Fibroblast of pulmonary artery (primary cell): ENCODE measurements at places on chromosomes 4 and X.

GRCh38 chr4:47703956-47704355 is 133.9 kb downstream of the CORIN start:
- DNase-seq = no peak

DNA sequence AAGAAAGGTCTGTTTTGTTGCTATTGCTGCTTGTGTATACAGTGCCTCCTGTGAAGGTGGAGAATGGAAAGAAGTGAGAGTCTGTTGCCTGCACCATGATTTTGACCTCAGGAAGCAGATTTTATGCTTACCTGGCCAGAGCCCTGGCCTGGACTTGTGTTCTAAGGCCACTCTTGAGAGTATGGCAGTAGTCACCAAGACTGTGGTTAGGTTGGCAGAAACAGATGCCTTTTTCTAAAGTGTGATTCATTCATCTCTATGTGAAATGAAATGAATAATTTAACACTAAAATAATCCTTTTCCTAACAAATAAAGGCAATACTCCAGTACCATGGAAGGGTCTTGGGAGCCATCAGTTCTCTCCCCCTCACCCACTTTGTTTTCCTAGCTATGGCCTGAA is 161.8 kb downstream of the DCLK2 start:
- DNase-seq = no peak

DNA sequence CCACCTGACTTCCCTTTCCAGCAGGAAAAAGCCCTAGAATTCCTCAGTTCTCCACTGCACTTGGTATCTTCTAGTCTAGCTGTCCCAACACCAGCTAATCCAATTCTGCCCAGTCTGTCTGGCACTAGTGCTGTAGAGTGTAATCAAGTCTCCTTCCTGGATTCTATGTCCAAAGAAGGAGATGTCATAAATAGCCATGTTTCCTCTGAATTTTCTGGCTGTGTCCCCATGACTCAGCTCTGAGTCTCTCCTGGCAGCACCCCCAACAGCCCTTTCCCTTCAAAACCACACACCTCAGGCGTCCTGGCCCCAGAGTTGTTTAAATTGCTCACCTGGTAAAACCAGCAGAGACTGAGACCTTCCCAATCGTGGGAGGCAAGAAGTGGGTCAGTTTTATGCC is 197.2 kb downstream of the GRXCR1 start:
- DNase-seq = peak; percentile 2

GRCh38 chrX:38327775-38328081 is 419 bp upstream of the RPGR start:
- no peak for DNase-seq

- peak; percentile 55 for DNase-seq
Observed at GRCh38 chrX:154308108-154308946, 12.7 kb downstream of the TKTL1 start.

DNA sequence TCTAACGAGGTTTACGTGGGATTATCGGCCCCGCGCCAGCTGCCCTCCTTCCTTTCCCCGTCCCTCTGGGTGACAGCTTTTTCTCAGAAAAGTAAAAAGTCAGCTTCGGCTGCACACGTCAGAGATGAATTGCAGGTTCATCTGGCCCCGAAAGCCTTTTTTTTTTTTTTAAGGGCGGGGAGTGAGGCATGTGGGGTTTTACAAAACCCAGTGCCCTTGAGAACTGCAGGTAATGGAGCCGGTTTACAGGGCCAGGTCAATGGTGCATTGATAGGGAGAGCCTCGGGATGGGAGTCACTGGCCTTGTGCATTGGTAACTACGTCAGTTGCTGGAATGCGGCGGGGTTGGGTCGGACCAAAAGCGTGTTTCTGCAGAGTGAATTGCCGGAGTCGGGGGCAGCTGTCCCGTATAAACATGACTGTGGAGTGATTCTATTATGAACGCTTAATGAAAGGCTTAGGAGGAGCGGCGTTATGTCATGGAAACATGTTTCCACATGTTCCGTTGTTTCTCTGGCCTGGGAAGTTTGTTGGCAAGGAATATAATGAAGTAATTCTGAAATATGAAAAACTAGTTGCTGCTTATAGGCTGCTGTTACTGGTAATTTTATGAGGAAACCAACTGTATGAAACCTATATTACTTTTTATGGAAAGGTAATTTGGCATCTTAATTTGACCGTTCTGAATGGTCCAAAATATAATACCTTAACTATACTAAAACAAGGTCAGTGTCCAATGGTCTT is 1.1 kb downstream of the HSPA4L start:
- peak; percentile 77 for DNase-seq

- no peak for DNase-seq
Observed at GRCh38 chr4:161538941-161539340, 624.9 kb downstream of the FSTL5 start.

DNA sequence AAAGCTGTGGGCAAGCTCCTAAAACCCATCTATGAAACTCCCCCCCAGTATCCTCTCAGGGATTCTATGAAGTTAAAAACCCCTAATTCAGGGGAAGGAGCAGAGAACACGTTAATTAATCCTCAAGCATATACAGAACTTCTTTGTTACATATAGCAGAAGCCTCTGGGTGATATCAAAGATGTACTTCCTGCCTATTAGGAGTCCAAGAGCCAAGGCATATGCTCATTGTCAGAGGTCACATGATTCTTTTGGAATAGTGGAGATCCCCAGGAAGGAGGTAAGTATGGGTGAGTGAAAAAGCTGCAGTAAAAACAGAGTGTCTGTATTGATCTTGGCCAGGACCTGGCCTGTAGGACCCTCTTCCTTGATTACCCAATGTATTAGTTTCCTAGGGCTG is 2.9 kb upstream of the SPARCL1 start:
- DNase-seq = peak; percentile 50

DNA sequence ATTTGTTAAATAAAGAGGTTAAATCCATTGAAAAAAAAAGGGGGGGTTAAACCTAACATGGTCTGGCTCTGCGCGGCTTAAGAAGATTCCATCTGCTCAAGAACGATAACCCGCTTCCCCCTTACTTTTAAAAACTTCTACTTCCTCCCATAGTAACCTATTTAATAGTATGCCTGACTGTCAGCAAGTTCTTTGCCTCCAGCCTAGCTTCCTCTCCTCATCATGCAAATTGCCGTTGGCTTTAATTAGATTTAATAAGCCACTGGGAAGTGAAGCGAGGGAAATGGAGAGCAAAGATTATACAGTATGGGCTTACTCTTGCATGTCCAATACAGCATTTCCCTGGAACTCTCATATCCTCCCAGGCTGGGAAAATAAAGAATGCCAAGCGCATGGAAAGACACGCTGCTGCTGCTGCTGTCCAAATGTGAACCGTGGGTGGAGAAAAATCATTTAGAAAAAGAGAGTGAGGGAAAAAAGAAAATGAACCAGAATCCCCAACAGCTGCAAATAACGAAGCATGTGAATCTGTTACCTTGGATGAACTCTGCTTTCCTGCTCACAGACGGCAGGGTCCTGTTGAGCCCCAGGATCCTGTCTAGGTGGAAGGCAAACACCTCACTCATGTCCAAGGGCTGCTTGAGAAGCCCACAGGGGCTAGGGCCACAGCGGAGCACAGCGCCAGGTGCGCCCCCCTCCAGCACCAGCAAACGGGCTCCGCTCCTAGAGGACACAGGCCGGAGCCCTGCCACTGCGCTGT is 2.7 kb downstream of the GASK1B start:
- peak; percentile 57 for DNase-seq

DNA sequence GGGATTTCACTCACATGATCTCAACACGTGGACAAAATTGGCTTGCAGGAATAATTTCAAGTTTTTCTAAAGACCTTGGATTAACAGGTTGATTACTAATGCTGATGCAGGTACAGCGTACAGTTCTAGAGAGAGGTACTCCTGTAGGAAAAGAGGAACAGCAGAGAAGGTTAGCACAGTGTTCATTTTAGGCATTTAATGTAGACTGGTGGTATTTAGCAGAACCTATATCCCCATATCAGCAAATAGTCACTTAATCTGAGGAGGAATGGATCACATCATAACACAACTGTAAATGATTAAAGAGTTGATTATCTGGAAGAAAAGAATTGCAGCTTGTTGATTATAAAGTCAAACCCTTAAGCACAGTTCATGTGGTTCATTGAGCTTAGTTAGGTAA is 620 bp downstream of the CXCL10 start:
- no peak for DNase-seq

GRCh38 chrX:48083212-48083611 is 11.8 kb upstream of the ZNF630 start:
- peak; percentile 60 for DNase-seq

GRCh38 chrX:123743312-123743711 is 10.5 kb upstream of the THOC2 start:
- DNase-seq = no peak

DNA sequence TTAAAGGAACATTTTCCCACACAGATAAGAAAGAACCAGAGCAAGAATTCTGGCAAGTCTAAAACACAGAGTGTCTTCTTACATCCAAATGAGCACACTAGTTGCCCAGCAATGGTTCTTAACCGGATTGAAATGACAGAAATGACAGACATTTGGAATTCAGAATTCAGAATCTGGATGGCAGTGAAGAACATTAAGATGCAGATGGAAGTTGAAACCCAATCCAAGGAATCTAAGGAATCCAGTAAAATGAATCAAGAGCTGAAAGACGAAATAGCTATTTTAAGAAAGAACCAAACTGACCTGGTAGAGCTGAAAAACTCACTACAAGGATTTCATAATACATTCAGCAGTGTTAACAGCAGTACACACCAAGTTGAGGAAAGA is 21.5 kb downstream of the ANAPC10 start:
- no peak for DNase-seq

DNA sequence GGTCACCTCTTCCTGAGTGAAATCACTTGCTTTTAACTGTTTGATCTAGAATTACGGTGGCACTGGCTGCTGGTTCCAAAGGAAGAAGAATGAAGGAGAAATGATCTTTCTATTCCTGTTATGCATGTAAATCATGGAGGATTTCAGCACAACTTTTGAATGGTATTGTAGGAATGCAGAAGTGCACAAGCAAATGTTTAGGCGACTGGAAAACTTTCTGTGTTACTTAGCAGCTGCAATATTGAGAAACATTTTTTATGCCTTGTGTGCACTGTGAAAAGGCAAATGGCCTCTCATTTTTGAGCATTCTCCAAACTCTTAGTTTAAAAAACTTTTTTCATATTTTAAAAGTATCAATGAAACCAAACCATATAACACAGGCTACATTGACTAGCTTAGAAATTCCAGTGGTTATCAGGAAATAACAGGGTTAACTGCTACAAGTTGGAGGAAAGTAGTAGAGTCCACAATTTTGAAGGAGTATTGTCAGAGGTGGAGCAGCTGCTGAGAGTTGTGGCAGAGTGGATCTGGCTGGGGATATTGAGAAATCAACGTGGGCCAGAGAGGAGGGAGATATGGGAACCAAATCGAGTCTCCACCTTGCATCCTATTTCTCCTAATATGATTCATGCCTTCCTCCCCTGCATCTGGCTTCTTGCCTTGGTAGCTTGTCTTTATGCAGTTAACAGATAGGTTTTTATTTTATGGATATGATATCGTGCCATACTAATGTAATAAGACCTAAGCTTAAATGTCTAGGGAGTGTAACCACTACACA is 32.0 kb upstream of the FHL1 start:
- peak; percentile 49 for DNase-seq

DNA sequence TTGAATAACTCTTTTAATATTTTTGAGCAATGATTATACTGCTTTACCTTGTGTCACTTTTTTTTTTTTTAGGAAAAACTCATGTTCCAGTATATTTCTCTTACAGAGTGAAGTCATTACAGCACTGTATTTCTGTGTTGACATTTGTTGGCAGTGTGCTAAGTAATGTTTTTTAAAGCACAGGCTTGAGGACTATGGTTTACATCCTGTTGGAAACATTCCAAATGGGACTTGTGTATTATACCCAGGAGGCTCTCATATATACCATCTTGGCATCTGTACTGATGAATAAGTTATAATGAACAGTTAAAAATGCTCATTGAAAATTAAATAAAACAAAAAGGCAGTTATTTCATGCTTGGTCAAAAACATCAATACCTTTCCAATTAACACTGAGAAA is 33.8 kb downstream of the CEP44 start:
- peak; percentile 68 for DNase-seq

DNA sequence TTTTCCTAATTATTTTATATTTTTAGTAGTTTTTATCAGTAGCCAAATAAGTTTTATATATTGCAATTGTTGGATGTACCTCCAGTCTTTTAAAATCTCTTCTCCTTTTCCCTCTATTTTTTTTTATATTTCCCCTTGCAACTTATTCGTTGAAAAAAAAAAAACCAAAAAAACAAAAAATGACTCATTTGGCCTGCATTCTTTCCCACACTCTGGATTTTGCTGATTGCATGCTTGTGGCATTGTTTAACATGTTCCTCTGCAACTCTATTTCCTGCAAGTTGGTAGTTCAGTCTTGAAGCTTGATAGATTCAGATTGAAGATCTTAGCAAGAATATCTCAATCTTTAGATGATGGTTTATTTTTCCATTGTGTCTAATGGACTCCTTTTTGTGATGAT is 260.6 kb upstream of the BOD1L1 start:
- peak; percentile 95 for DNase-seq

- no peak for DNase-seq
Observed at GRCh38 chr4:150402871-150403272, 179.1 kb upstream of the MAB21L2 start.

GRCh38 chr4:48112017-48112667 is 21.9 kb downstream of the TXK start:
- no peak for DNase-seq

DNA sequence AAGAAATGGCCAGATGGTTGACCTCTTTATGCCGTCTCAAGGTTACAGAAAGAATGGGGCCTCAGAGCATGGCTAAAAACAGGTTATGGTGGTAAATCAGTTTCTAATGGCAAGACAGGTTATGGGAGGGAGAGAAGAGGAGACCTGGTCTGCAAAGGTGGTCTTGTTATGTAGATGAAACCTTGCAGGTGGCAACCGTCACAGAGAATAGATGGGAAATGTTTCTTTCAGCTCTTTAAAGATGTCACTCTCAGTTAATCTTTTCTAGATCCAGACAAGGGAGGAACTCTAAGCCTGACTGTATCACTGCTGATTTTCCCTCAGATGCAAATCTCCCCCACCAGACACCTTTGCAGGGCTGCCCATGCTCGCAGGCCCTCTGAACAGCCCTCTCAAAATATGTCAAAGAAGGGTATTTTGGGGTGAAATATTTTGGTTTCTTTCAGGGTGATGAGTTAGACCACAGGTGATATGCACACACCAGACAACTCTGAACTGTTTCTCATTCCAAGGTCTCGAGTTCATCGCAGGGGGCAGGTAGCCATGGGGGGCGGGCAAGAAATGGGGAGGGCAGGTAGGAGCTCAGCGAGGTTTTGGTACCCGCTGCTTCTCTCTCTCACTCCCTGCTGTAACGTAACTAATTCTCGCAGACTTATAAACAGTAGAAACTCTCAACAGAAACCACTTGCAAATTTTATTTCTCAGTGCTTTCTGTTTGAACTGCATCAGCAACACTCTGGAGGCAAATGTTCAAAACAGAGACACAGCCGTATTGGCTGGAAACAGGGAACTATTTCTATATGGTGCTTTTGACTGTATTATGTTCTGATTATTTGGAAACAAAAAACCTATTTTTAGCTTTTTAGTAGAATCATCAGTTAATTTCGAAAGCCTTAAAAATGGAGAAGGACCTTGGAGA is 32.4 kb downstream of the CASP3 start:
- DNase-seq = no peak

- DNase-seq = peak; percentile 1
Observed at GRCh38 chrX:152641996-152642395, 4.3 kb downstream of the GABRQ start.
